A549 treated with AZD2906 at 1 μM for 4 hours (cell line): ENCODE measurements at places on chromosomes 7 and 10. TPM values are rescaled to one million over a fixed set of nuclear protein-coding genes. Genes with fewer than 3 reads are reported as not detected.

Gene HOXA11
- total RNA-seq = 0.45 to 0.69 TPM (median 0.55 TPM) in 5 replicates

Gene SPDYE16
- total RNA-seq = 0.05 to 0.10 TPM in 2 of 5 replicates, not detected in the others

Gene OPTN
- total RNA-seq = 46.8 to 58.7 TPM (median 55.7 TPM) in 5 replicates

Gene ZNF467
- total RNA-seq = 0.92 to 1.6 TPM (median 1.2 TPM) in 5 replicates

Gene ZNF503
- 6.0 to 8.8 TPM (median 8.4 TPM) in 5 replicates for total RNA-seq

Gene INMT
- total RNA-seq = 0.03 TPM in 1 of 5 replicates, not detected in the others

Gene ACSM6
- total RNA-seq = not detected in 5 replicates

Gene SORCS3
- not detected in 5 replicates for total RNA-seq

Gene POR
- total RNA-seq = 135 to 175 TPM (median 166 TPM) in 5 replicates

Gene LIPN
- not detected in 5 replicates for total RNA-seq

Gene GBX1
- total RNA-seq = 0.09 TPM in 1 of 5 replicates, not detected in the others

Gene GGCT
- 64.8 to 78.8 TPM (median 70.1 TPM) in 5 replicates for total RNA-seq

Gene MYH16
- total RNA-seq = 0.27 to 0.41 TPM (median 0.34 TPM) in 5 replicates

Gene FAM25A
- total RNA-seq = not detected in 5 replicates

Gene FGFR2
- total RNA-seq = 0.19 to 0.38 TPM (median 0.35 TPM) in 5 replicates
